ENCODE measurements at places on chromosomes 4 and X.

- no peak for DNase-seq
Observed at GRCh38 chrX:107730991-107731766, 44.4 kb downstream of the TSC22D3 start.

DNA sequence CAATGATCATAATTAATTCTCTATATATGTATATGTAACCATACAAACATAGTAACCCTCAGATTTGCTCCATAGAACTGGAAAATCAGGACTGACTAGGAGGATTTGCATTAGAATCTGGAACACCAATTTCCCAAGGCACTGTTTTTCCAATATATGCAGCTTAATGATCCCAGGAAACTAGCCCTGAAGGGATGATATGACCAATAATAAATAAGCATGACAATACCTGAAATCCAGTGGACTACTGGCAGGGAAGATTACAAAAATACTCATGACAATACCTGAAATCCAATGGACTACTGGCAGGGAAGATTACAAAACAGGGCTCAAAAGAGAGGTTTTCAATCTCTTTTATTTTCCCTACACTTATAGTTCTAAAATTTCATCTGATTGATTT, 98.4 kb downstream of the PCDH7 start:
- DNase-seq, result no peak

DNA sequence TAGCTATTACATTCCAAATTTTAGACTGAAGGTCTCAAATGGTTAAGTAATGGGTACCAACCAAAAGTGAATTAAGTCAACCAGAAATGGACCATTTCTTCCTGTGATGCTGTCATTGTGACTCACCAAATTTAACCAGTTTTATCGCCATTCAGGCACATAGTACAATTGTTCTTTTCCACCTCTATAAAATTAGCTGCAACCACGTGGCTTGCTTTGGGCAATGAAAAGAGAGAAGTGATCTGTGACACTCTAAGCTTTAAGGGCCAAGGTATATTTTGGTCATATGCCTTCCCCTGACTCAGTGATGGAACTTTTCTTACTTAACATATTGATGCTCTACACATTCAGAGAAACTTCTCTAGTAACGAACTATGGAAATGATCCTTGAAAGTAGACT, 20.3 kb upstream of the PHF8 start:
- DNase-seq, result no peak

GRCh38 chr4:118825799-118826198, 10.1 kb downstream of the SEC24D start:
- DNase-seq, result no peak

DNA sequence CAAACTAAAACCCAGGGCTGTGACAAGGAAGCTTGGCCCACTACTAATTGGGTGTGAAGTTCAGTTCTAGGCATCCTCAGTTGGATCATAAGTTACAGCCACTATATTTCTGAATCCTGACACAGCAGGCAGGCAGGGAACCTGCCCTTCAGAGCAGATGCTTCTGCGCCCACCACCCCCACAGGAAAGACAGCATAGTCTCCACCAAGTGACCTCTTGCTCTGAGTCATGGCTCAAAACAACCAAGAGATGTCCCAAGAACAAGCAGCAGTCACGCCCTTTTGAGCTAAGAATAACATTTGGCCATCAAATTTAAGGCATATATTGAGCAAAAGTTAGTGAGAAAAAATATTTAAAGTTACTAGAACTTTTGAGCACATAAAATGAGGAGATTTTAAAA, 170.7 kb upstream of the SMARCAD1 start:
- no peak for DNase-seq

- no peak for DNase-seq
Observed at GRCh38 chr4:2950221-2950989, 12.8 kb downstream of the NOP14 start.

- no peak for DNase-seq
Observed at GRCh38 chr4:145177511-145177905, 2.9 kb downstream of the OTUD4 start.

- DNase-seq, result no peak
Observed at GRCh38 chr4:155966731-155967395, 13.2 kb upstream of the CTSO start.

DNA sequence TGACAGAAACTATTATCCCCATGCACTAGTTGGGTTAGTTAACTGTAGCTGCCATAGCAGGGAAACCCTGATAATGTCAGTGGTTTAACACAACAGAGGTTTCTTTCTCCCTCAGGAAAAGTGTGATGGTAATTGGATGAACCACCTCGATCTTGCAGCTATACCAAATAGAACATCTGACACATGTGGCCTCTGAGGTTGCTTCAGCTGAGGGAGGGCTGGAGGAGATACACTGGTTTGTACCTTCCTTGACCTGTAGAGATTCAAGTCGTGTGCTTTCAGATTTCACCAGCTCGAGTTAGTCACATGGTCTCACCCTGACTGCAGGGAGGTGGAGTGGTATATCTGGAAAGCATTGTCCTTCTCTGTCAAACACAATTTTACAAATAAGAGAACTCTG, 147.2 kb upstream of the SFRP2 start:
- no peak for DNase-seq

GRCh38 chr4:152935631-152936445, at the start of gene FHDC1:
Gene FHDC1 (plus strand): TSS chr4:152936323. CDS start chr4:152943058, 6,735 bp downstream.
- DNase-seq, result no peak

DNA sequence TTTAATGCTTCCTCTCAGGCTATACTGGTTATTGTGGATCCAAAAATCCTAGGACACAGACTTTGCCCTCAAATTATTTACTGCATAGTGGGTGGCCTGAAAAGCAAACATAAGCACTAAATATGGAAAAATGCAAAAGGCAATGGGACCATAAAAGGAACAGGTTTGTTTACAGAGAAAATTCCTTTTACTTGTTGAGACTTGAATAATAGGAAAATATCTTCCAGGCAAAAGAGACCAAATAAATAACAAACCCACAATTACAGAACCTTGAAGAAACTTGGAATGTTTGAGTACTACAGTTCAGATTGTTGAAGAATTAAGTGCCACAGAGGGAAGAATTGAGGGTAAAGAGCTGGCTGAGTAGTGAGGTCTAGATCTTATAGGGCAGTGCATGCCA, 711.0 kb downstream of the C4orf33 start:
- DNase-seq, result no peak

GRCh38 chrX:15310117-15310516, 5.3 kb downstream of the ASB11 start:
- no peak for DNase-seq

GRCh38 chr4:174930895-174931294, 12.7 kb downstream of the ADAM29 start:
- no peak for DNase-seq

DNA sequence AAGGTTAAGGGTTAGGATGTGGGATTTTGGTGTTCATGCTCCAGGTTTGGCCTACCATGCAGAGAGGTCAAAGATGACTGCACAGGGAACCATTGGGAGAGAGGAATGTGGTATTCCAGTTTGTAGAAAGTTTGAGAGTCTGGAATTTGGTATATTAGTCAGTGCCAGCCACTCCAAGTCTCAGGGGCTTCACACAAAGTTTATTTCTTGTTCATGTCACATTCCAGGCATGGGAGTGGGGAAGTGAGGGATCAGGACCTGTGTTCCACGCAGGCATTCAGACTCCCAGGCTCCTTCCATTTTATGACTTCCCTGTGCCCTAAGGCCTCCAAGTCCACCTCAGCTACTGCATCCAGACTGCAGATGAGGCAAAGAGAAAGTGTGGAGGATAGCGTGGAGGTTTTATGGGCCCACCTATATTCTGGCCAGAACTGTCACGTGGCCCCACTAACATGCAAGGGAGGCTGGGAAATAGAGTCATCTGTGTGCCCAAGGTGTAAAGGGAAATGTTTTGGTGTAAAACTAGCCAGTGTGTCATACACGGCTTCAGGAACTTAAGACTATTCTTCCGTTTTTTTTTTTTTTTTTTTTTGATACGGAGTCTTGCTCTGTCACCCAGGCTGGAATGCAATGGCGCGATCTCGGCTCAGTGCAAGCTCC, 140.6 kb upstream of the SCML1 start:
- DNase-seq, result no peak

DNA sequence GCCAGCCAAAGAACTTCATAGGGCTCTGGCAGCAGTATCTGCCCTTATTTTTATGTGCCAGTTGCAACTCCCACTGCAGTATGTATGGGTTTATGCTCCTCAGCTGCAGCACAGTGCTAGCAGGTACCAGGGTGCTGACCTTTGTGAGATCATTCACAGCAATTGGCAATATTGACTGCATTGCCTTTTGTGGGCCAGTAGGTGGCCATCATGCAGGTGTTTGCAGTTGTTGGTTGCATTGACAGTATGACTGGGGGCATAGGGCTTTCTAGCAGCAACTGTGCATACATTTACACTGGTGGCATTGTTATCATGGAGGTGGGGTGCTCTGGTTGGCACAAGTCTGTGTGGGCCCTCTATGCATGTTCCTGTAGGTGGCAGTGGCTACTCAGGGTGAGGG, 42.5 kb downstream of the FAAH2 start:
- DNase-seq, result no peak

- peak; percentile 56 for DNase-seq
Observed at GRCh38 chr4:74376888-74377483, 12.0 kb downstream of the EREG start.

GRCh38 chr4:100823066-100823992, 305.5 kb upstream of the EMCN start:
- DNase-seq, result no peak

- peak; percentile 47 for DNase-seq
Observed at GRCh38 chr4:7813674-7814073, 126.0 kb downstream of the AFAP1 start.

- no peak for DNase-seq
Observed at GRCh38 chr4:68927165-68927564, 24.4 kb downstream of the UGT2A3 start.

GRCh38 chrX:72254816-72255215, 16.0 kb upstream of the ERCC6L start:
- no peak for DNase-seq

DNA sequence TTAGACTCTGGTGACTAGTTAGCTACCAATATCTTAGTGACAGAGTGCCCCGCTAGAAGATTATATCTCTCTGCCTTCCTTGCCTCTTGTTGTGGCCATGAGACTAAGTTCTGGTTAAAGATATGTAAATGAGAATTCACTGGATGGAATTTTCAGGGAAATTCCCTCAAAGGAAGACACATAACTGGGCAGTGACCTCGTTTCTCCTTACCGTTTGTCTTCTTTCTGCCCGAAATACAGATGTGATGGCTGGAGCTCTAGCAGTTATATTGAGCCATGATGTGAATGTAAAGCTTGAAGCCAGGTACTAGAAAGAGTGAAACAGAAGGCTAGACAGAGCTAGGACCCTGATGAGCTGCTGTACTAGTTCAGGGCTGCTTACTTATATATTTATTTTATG, 80.5 kb downstream of the FHDC1 start:
- no peak for DNase-seq

- DNase-seq, result no peak
Observed at GRCh38 chrX:11296051-11296450, 2.8 kb downstream of the AMELX start.

GRCh38 chr4:43276321-43276720, 383.8 kb downstream of the GRXCR1 start:
- DNase-seq, result no peak

DNA sequence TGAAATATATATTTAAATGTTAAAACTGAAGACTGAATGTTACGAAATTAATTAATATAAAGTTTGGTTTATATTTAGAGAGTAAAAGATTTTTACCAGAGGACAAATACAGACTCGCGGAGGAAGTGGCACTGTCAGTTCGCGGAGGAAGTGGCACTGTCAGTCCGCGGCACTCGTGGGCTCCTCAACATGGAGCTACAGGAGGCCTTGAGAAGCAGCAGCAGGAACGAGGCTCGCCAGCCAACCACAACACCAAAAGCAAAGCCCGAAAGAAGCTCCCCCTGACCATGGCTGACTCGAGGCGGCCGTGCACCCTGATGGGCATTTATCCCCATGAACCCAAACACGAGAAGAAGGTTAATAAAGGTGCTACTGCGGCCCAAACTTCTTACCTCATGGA, 125.3 kb upstream of the PABPC4L start:
- no peak for DNase-seq

DNA sequence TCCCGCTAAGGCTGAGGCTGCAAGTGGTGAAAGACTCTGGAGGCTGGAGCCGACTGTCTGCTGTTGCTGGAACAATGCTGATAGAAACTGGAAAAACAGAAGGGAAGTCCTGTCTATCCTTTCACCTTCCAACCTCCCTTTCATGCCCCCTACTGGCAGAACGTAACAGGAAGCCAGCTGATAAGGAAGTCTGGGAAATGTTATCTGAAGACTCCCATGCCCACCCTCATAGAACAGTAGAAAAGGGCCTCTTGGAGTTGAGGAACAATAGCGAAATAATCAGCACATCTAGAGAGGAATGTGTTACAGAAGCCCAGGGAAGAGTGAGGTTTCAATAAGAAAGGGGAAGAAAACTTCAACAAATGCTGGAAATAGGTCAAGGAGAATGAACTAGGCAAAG, 117.1 kb upstream of the DKK2 start:
- no peak for DNase-seq

GRCh38 chrX:40169193-40170101, 71.7 kb upstream of the BCOR start:
- peak; percentile 45 for DNase-seq

DNA sequence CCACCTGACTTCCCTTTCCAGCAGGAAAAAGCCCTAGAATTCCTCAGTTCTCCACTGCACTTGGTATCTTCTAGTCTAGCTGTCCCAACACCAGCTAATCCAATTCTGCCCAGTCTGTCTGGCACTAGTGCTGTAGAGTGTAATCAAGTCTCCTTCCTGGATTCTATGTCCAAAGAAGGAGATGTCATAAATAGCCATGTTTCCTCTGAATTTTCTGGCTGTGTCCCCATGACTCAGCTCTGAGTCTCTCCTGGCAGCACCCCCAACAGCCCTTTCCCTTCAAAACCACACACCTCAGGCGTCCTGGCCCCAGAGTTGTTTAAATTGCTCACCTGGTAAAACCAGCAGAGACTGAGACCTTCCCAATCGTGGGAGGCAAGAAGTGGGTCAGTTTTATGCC, 197.2 kb downstream of the GRXCR1 start:
- DNase-seq, result peak; percentile 75
